SJSA1 (cell line): ENCODE measurements at places on chromosomes 16 and 17.

DNA sequence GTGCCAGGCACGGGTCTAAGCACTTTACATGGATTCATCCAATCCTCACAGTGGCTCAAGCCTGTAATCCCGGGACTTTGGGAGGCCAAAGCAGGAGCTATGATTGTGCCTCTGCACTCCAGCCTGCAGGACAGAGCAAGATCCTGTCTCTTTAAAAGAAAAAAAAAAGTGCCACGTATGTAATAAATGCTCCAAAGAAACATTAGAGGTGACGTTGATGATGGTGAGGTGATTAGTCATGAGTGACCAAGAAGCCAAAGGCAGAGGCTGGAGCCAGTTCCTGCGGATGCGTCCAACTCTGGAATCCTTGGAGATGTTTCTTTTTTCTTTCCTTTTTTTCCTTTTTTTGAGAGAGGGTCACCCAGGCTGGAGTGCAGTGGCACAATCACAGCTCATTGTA lies 59.4 kb upstream of the SIAH1 start:
- peak; percentile 81 for DNase-seq

GRCh38 chr16:64225036-64225435 lies 896.8 kb downstream of the CDH11 start:
- no peak for DNase-seq

DNA sequence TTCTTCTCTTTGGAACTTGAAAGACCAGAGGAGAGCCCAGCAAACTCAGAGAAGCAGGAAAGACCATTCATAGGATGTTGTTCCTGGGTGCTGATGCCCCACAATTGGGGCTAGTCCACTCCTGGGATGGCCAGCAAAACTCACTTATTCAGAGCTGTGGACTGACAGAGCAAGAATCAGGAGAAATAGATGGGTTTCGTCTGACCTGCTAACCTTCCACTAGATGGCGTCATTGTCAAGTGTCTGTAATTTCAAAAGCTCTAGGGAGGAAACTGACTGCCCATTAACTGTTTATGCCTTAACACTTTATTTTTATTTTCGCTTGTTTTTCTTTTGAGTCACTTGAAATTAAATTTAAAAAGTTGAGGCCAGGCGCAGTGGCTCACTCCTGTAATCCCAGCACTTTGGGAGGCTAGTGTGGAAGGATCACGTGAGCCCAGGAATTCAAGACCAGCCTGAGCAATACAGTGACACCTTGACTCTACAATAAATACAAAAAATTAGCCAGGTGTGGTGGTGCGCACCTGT lies 28.7 kb upstream of the MILR1 start:
- no peak for DNase-seq

GRCh38 chr16:26569793-26570192 lies 496.9 kb upstream of the C16orf82 start:
- no peak for DNase-seq

DNA sequence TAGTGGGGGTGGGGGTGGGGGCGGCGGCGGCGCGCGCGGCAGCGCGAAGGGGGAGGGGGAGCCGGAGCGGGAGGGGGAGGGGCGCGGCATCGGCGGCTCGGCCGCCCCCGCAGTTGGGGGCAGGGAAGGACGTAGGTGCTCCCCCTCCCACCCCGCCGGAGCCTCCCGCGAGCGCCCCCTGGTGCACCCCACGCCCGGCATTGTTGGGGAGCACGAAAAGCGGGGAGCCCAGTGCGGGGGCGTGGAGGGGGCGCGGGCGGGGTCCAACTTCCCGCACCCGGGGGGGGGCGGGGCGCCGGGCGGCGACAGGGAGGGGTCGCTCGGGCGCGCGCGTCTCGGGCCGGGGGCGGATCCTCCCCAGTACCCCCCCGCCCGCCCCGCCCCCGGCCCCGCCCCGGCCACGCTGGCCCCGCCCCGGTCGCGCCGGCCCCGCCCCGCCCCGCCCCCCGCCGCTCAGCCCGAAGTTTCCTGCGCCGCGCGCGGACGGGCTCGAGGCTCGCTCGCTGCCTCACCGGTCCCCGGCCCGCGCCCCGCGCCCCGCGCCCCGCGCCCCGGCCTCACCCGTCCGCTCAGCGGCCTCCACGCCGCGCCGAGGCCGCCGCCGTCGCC lies at the start of gene CACNA1H:
Gene CACNA1H (plus strand): TSS at position 456 of the 609 bp plus-strand sequence. CDS start 632 bp downstream, outside the sequence.
- DNase-seq = no peak

DNA sequence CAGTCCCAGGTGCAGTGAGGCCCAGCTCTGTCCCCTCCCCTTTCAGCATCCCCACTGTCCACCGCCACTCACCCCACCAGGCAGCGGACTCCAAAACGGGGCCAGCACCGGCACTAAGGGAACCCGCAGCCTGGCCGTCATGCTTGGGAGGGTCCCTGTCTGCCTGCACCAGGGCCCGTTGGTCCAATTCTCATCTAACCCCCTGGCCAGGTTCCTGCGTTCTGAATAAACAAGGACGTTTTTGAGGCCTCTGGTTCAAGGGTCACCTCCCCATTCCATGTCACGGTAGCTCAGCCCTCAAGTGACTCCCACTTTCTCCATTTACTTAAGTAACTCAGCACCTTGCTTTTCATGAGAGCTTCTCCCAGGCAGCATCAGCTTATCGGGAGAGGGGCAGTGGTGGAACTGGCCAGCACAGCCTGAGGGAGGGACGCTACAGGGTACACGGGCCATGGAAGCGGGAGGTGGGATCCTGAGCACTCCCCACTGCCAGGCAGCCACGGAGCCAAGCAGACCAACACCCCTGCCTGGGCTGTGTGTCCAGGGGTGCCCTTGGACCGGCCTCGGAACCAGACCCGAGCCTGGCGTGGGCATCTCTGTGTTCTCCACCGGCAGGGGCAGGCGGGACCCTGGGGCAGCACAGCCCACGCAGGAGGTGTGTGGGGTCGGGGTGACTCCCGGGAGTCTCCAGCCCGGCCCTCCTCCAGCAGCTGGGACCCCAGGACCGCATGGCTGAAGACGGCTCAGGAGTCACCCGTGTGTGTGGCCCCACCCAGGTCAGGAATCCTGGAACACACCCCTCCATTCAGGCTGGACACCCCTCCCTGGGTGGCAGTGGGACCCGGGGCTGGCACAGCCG lies 74.9 kb upstream of the GNG13 start:
- no peak for DNase-seq
